ENCODE measurements at places on chromosomes 12 and 14.

- no peak for DNase-seq
These were observed 42.0 kb downstream of the GPHB5 start for GRCh38 chr14:63276492-63277342.

DNA sequence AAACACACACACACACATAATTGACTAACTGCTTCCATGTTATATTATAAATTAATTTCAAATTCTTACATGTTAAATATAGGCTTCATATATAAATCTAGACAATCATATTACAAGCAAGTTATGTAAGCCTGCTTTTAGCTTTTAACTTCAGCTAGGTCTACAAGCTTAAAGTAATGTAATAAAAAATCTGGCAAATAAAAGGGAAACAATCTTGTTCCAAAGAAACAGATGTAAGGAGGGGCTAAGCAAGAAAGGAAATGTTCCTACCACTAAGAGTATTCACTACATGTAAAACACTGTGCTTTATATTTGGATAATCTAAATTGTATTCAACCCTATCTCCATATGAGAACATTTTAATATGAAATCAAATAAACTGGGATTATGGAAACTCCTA, 110.4 kb downstream of the SLC6A15 start:
- no peak for DNase-seq

DNA sequence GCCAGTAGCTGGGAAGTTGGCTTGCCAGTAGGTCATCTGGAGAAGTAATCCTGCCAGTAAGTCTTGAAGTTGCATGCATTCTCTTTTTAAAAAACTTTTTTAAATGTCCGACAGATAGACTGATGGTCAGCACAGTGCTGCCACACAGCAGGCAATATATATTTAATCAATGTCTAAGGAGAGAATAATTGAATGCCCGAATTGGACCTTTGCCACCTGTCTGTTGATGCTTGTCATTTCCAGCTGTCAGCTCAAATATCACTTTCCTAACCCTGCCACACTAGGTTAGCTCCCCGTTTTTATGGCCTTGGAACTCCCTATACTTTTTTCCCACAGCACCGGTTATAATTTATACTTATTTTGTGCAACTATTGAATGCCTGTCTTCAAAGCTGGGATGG, 2.1 kb upstream of the SLC15A4 start:
- no peak for DNase-seq

GRCh38 chr12:75315518-75315917, 14.6 kb downstream of the CAPS2 start:
- no peak for DNase-seq

DNA sequence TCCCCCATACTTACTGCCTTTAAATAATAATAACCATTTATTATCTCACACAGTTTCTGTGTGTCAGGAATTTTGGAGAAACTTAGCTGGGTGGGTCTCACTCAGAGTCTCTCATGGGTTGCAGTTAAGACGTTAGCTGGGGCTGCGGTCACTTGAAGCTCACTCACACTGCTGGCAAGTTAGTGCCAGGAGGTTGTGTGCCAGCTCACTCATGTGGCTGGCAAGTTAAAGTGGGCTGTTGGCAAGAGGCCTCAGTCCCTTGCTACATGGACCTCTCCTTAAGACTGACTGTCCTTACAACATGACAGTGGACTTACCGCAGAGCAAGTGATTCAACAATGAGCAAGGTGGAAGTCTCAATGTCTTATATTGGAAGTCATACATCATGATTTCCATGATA, 61.3 kb upstream of the AVPR1A start:
- DNase-seq, result no peak
